Chondrocyte (in vitro differentiated cells): ENCODE measurements at places on chromosomes 2 and 18. TPM values are rescaled to one million over a fixed set of nuclear protein-coding genes. Genes with fewer than 3 reads are reported as not detected.

C2orf92 gene
- 8.8 to 11.6 TPM (median 10.0 TPM) in 3 replicates for total RNA-seq

GRCh38 chr2:59905731-59906130 lies 647.7 kb downstream of the BCL11A start:
- H3K4me1 ChIP-seq = no peaks in the 10 kb centered on the region
- no peaks in the 10 kb centered on the region for H3K36me3 ChIP-seq
- peaks cover 2% of the 10 kb centered on the region for H3K27me3 ChIP-seq
- no peak overlapping the region for H3K4me3 ChIP-seq
- DNase-seq = no peak

- H3K36me3 ChIP-seq = peaks cover 16% of the 10 kb centered on the region
- no peak overlapping the region for H3K4me3 ChIP-seq
- DNase-seq = no peak
These were observed 22.8 kb upstream of the KIDINS220 start for GRCh38 chr2:8860239-8860638.

- H3K27me3 ChIP-seq = no peaks in the 10 kb centered on the region
- peaks cover 82% of the 10 kb centered on the region for H3K4me1 ChIP-seq
- peak overlapping the region; percentile 25 for H3K27ac ChIP-seq
- H3K4me3 ChIP-seq = no peak overlapping the region
- no peak for DNase-seq
These were observed 35.4 kb upstream of the WIPF1 start for GRCh38 chr2:174632841-174633622.

- no peak overlapping the region for H3K27ac ChIP-seq
- H3K27me3 ChIP-seq = no peaks in the 10 kb centered on the region
- H3K4me3 ChIP-seq = no peak overlapping the region
- H3K4me1 ChIP-seq = peaks cover 26% of the 10 kb centered on the region
- H3K36me3 ChIP-seq = no peaks in the 10 kb centered on the region
These were observed 36.0 kb upstream of the YPEL5 start for GRCh38 chr2:30110773-30111172.

DNA sequence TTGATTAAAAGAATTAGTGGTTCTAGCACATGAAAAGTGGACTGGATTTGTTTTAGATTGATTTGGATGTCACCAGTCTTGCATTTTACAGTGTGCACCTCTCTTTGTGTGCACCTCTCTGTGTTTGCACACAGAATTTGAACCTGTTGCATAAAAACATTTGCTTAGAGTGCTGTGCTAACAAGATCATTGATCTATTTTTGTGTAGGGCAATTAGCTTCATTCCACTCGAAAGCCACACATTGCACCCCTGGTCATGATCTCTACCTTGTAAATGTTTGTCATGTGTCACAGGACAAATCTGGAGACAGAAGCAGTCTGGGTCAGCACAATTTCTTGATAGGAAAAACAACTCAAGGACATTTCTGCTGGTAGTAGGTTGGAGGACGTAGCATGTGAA lies 258.7 kb upstream of the LINC00305 start:
- H3K4me1 ChIP-seq = peaks cover 8% of the 10 kb centered on the region
- no peak overlapping the region for H3K4me3 ChIP-seq
- no peaks in the 10 kb centered on the region for H3K27me3 ChIP-seq
- DNase-seq = no peak
- H3K36me3 ChIP-seq = no peaks in the 10 kb centered on the region

ERBB4 gene
- total RNA-seq = 0.77 to 4.1 TPM (median 1.3 TPM) in 3 replicates

- no peak overlapping the region for H3K4me3 ChIP-seq
- H3K4me1 ChIP-seq = peaks cover 45% of the 10 kb centered on the region
- no peak for DNase-seq
- H3K27ac ChIP-seq = no peak overlapping the region
These were observed 20.8 kb downstream of the KCNE4 start for GRCh38 chr2:223072826-223073225.

SERPINB11 gene
- not detected in 3 replicates for total RNA-seq

GRCh38 chr18:24989760-24990593 lies 362.0 kb downstream of the ZNF521 start:
- no peaks in the 10 kb centered on the region for H3K36me3 ChIP-seq
- no peak overlapping the region for H3K4me3 ChIP-seq
- no peaks in the 10 kb centered on the region for H3K27me3 ChIP-seq
- no peak overlapping the region for H3K27ac ChIP-seq

DNA sequence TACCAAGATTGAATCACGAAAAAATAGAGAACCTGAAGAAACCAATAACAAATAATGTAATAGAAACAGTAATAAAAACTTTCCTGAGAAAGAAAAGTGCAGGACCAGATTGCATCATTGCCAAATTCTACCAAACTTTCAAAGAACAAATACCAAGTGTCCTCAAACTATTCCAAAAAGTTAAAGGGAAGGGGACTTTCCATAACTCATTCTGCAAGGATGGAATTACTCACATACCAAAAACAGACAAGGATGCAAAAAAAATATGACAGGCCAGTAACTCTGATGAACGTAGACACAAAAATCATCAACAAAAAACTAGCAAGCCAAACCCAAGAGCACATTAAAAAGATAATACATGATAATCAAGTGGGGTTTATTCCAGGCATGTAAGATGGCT lies 172.3 kb upstream of the SLC35G4 start:
- H3K4me1 ChIP-seq = peaks cover 12% of the 10 kb centered on the region
- DNase-seq = no peak
- H3K27me3 ChIP-seq = no peaks in the 10 kb centered on the region
- no peak overlapping the region for H3K27ac ChIP-seq

DNA sequence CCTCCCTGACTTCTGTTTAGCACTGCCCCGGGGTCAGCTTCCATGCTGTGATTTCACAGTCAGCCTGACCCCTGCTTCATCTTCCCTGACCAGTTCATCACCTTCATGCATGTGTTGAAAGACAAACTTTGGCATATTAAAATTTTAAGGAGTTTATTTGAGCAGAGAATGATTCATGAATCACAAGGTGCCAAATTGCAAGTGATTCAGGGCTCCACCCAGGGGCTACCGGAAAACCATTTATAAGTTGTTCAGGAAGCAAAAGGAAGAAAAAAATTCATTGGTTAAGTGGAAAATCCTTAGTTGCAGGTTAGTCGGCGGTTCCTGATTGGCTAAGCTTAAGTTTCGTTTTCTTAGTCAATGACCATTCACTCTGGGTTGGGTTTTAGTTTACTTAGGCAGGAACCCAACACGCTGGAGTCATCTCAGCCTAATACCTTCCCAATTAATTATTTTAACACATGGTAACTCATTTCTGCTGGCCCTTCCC lies 10.6 kb downstream of the IL1F10 start:
- no peaks in the 10 kb centered on the region for H3K4me1 ChIP-seq
- H3K27ac ChIP-seq = no peak overlapping the region
- peaks cover 47% of the 10 kb centered on the region for H3K27me3 ChIP-seq

EGR4 gene
- not detected in 3 replicates for total RNA-seq

TMEM37 gene
- 0.36 to 1.1 TPM (median 0.77 TPM) in 3 replicates for total RNA-seq
